ENCODE measurements at places on chromosomes 11 and 22. TPM values are rescaled to one million over a fixed set of nuclear protein-coding genes. Genes with fewer than 3 reads are reported as not detected.

The OR52A1 gene
- total RNA-seq: not detected

The C11orf42 gene
- not detected for total RNA-seq

The SCGB2A2 gene
- total RNA-seq: not detected

The FREY1 gene
- total RNA-seq: 2.3 TPM

The BEST1 gene
- 4.8 TPM for total RNA-seq

The CRYBA4 gene
- total RNA-seq: not detected

The SSTR3 gene
- total RNA-seq: not detected

Measured in subcutaneous preadipocyte (primary cell).